HFFc6 (cell line): ENCODE measurements at places on chromosomes 11 and 22. TPM values are rescaled to one million over a fixed set of nuclear protein-coding genes. Genes with fewer than 3 reads are reported as not detected.

The ANO9 gene
- total RNA-seq = not detected in 3 replicates

The SYT13 gene
- total RNA-seq = not detected in 2 replicates

The P2RX6 gene
- 1.6 to 3.8 TPM (median 2.4 TPM) in 3 replicates for total RNA-seq

The PRDM10 gene
- total RNA-seq = 7.1 and 8.4 TPM in 2 replicates

The TMPRSS6 gene
- not detected in 2 replicates for total RNA-seq

The C1QTNF5 gene
- total RNA-seq = 8.2 to 15.8 TPM (median 12.7 TPM) in 3 replicates

The TMEM123 gene
- 126 and 144 TPM in 2 replicates for total RNA-seq

The MMP1 gene
- total RNA-seq = 516 to 1,184 TPM (median 652 TPM) in 3 replicates

The TRPC6 gene
- total RNA-seq = not detected in 3 replicates

The APOA1 gene
- total RNA-seq = not detected in 3 replicates

The SMIM35 gene
- not detected in 2 replicates for total RNA-seq

The SCN3B gene
- not detected in 3 replicates for total RNA-seq

The AHNAK gene
- total RNA-seq = 466 and 609 TPM in 2 replicates

The RIC3 gene
- not detected in 3 replicates for total RNA-seq

The DGCR6 gene
- total RNA-seq = 0.24 to 0.87 TPM (median 0.80 TPM) in 3 replicates
